ENCODE measurements at places on chromosomes 7 and 10.

GRCh38 chr7:83934118-83934734 is 260.4 kb downstream of the SEMA3A start:
- DNase-seq, result no peak

- DNase-seq, result no peak
These were observed 72.3 kb downstream of the TLL2 start for GRCh38 chr10:96441322-96441885.

DNA sequence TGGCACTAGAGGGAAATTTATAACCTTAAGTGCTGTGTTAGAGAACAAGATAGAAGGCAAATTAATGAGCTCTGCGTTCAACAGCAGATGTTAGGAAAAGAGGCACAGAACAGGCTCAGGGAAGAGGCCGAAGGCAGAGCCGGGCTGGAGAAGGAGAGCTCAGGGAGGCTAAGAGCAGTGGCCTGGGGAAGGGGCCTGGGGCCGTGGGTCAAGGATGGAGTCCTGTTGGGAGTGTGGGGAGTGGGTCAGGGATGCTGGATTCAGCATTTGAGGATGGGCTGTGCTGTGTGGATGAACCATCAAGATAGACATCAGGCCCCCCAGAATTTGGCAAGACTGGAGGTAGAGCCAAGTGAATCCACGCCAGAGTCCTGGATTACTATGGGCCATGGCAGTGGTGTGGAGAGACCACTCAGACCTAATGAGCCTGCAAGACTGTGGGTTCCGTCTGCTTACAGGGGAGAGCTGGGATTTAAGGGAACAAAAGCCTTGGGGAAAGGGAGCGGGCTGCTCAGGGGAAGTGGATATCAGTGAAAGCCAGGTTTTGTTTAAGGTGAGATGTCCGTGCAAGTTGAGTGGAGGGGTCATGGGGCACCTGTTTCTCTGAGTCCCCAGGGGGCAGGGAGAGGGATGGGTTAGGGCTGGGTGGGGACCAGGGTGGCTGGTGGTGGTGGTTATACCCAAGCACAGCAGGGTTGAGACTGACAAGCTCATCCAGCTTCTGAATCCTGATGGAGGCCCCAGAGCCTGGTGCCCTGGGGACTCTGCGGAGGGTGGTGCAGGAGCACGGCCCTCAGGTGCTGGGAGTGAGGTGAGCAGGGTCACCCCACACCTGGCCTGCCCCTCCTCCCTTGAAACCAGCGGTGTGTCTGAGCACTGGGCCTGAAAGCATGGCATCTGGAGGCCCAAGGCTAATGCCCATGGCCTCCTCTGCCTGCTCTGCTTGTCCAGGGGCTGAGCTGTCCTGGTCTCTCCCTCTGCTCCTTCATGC is 101.7 kb downstream of the BMS1 start:
- no peak for DNase-seq

DNA sequence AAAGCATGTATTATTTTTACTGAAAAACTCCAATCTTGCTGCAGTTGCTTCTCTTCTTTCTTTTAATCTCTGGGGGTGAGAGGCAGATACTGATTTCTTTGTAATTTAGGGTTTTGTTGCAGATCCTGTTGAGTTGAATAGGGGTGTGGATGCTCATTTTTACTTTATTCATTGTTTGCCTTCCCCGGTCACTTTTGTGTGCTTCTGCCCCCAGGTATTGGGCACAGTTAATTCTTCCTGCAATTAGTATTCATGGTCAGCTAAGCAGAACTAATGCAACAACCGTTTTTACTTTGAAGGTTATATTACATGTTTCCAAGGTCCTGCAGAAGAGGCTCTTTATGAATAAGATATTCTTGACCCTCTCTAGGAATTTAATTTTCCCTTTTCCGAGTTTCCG is 96.4 kb downstream of the BUB3 start:
- no peak for DNase-seq

- DNase-seq, result no peak
These were observed 46.6 kb upstream of the CFAP46 start for GRCh38 chr10:132988988-132989387.

GRCh38 chr7:114653364-114654088 is 238.9 kb downstream of the FOXP2 start:
- no peak for DNase-seq

GRCh38 chr7:141027043-141027442 is 12.3 kb upstream of the MRPS33 start:
- no peak for DNase-seq

DNA sequence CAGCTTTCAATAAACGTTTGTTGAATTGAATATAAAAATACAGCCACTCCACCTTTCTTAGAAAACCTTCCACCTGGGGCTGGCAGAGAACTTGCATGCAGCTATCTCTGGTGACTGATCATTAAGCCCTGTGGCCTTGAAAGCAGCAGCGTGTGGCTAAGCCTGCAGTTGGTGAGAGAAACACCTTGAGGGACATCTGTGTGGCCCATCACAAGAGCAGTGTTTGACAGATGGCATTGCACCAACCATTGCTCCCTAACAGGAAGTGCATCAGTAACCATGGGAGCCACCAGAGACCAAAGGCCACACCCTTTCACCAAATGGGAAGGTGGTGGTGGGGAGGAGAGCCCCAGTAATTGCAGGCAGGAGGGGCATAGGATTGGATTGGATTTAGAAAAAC is 22.4 kb downstream of the RHOBTB1 start:
- no peak for DNase-seq

DNA sequence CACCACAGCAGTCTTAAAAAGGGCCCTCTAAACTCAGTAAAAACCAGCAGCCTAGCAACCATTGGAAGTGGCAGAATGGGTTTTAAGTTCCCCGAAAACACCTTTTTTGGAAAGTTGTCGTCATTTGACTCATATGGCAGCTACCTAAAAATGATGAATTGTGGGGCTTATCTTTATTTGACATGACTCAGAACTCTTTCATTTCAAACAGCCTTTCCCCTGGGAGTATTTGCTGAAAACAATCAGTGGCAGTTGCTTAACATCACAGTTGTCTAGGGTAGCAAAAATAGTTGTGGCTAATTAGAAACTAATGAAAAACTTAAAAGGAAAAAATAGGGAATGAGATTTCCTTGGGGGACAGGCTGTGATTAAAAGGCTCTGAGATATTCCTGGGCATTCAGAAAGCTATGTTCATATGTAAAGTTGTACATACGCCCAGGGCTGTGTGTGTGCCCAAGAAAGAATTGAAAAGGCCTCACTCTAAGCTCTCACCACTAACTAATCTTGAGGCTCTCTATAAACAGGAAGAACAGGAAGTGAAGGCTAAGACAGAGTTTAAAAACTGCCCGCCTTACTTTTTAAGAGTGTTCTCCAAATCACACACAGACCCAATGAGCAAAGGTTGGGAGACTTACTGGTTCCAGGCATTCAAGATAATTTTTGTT is 81.7 kb upstream of the HECTD2 start:
- DNase-seq, result no peak

DNA sequence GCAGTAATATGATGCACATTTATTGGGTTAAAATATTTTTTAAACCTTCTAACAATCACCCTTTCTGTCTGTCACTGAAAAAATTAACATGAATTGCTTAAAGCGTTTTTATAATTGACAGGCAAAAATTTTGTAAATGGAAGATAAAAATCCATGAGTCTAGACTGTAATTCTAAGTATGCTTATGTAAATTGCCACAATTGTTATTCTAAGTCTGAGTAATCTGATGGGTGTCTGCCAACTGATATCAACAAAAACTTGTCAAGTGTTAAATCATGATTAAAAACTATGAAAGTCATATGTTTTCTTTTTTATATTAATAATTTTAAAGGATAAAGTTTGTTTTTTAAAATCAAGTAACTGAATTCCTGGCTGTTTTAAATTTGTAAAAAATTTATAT is 208.2 kb downstream of the CDK14 start:
- no peak for DNase-seq

DNA sequence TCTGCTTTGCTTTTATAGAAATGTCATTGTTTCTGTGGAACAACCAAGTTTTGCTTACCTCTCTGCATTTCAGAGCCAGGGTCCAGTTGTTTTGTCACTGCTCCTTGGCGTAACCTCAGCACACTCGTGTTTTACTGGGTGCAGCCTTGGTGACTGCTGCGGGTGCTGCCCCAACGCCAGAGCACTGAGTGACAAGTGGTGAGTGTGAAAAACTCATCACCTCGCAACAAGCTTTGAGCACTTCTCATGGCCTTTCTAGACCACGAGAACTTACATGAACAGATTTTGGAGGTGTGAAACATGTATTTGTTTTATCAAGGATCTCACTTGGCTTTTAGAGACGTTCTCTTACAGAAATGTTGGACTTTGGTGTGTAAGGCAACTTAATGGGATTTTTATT is 31.0 kb downstream of the GLRX3 start:
- no peak for DNase-seq

DNA sequence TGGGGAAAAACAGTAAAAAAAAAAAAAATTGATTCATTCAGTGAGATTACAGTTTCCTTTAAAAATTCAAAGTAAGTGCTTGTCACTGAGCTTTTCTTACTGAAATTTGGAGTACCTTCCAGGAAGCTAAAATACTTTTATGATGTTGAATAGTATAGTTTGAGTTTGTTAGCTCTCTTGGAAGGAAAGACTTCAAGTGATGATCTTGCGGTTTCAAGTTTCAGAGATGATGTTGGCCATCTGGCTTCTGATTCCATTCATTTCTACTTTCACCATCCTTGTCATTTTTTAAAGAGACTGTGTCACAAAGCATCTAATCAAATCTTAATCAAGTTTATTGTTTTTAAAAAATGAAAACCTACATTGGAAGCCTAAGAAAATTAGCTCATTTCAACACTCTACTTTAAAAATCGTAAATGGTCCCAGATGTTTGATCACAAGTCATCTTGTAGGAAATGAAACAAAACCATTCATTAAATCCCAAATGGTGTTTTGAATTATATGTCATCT is 4.9 kb upstream of the HERPUD2 start:
- no peak for DNase-seq

- DNase-seq, result no peak
These were observed 26.4 kb downstream of the MACC1 start for GRCh38 chr7:20190560-20191390.

DNA sequence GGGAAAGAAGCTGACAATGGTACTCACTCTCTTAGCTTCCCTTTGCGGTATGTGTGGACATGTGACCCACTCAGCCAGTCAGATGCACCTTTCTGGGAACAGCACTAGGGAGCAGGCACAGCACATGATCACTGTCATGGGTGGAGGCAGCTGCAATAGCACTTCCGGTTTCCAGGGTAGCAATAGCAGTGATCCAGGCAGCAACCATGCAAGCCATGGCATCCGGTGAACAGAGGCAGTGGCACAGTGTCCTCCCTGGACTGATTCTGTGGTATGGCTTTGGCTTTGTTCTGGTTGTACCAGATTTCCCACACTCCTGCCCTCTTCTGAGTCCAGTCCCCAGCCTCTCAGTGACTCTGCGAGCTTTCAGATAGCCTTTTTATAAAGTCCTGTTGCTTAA is 86.8 kb upstream of the NAMPT start:
- DNase-seq, result no peak

DNA sequence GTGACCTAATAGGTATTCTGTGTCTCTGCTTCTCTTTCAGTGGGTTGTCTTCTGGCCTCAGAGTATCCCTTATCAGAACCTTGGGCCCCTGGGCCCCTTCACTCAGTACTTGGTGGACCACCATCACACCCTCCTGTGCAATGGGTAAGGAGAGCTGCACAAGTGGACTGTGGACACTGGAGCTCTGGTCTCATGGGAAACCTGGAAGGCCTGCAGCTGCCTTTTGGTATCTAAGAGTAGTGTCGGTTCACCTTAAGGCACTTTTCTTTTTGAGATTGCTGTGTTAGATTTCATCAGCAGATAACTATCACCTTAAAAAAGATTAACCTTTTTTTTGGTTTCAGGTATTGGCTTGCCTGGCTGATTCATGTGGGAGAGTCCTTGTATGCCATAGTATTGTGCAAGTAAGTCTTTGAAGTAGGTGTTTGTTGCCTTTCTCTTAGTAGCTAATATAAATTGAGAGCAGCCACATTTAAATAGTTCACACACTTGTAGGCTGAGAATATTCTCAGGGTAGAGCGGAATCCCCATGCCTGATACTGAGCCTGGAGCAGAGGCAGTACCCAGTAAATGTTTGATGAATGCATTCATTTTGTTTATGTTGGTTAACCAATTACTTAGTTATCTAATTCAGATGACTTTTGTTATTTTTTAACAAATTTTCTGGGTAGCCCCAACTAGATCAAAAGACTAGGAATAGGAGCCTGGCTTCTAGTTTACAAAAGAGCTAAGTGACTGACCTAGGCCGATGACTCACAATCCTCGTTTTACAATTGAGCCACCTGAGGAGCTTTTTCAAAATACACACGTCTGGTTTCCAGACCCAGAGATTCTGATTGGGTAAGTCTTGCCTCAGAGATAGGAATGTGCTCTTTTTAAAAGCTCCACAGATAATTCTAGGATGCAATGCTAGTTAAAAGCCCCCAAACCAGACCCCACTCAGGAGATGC is 3.6 kb downstream of the TMEM254 start:
- DNase-seq, result no peak

GRCh38 chr10:7424315-7424714 is 13.5 kb upstream of the SFMBT2 start:
- DNase-seq, result no peak

GRCh38 chr7:80520199-80520598 is 8.3 kb upstream of the GNAT3 start:
- no peak for DNase-seq

DNA sequence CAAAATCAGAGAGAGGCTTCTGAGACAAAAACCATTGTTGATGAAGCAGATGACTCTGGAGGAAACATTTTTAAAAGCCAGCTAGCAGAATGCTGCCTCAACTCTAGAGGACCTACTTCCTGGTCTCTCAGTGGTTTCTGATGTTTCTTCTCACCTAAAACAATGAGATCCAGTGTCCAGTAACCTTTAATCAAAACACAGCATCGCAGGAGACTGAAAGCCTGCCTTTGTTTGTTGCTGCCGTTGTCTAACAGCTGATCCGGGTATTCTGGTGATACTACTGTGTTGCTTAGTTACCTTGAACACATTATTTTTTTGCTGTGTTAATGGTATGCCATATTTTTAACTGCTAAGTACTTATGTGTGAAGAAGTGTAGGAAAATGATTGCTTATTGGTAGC is 70.9 kb downstream of the WIPF3 start:
- no peak for DNase-seq

GRCh38 chr10:49526619-49527018 is 12.3 kb downstream of the ERCC6 start:
- DNase-seq, result no peak

All from iPS DF 6.9 (cell line).